ENCODE measurements at places on chromosomes 2 and 18.

- no peak for DNase-seq
Observed at GRCh38 chr18:37445368-37445767, 120.2 kb downstream of the CELF4 start.

- no peak for DNase-seq
Observed at GRCh38 chr2:157326698-157327097, 1.1 kb upstream of the ERMN start.

GRCh38 chr18:8366656-8367055, 242.6 kb upstream of the RAB12 start:
- DNase-seq, result no peak

DNA sequence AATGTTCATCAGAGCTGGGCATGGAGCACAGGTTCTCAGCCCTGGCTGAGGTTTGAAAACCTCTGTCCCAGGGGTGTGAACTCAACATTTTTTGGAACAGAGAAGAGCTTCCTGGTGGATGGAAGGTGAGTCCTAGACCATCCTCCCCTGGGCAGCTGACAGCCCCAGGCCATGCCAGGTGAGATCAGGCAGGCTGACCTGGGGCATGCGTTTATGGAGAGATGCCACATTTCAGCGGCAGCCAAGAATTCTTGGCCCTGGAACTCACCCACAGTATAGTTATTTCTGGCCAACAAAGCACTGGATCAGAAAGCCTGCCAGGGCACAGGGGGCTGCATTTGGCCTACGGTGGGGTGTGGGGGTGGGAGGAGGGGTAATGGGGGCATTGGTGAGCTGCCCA, 83.8 kb downstream of the EDAR start:
- DNase-seq, result no peak

DNA sequence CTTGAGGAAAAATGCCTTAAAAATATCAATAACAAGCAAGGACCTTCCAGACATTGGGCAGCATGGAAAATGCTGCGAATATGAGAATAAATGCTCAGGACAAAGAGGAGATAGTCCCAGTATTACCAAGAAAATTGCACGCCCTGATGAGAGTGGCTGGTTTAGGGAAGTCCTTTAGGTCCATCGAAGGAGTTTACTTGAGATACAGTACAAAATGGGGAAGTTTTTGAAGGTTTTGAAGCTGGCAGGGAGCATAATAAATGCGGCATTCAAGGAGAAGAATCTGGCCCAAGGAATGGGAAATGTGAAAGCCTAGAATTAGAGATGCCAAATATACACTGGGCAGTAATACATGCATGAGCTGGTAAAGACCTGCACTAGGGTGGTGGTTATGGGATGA, 90.2 kb upstream of the SPATS2L start:
- DNase-seq, result no peak
